ENCODE measurements at places on chromosomes 13 and 19.

DNA sequence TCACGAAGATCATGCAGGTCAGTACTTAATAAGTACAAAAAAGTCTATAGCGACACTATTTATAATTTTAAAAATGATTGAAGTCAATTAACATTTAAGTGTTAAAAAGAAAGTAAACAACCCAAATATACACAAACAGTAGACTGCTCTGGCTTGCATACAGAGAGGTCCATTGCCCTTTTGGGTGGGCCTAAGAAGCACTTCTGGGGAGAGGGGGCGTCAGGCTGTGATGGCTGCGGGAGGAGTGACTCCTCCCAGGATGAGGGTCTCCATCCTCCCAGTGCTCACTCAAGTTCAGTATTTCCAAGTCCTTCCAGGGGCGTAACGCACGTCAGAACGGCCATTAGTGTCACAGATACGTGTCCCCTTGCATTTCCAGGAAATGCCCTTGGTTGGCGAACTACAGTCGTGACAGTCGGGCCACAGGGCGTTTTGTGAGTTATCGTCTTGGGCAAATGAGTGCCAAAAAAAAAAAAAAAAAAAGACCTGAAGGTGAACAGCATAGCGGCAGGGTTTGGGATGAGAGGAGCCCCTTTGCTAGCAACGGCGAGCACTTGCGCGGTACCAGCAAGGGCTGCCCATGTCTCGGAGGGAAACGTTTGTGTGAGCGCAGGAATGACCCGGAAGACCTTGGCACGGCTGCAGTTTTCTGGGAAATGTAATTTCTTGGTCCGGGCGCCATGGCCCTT, at the start of gene SCGB2B2:
Gene SCGB2B2, minus strand, starts transcription at position 463 of the 689 bp plus-strand sequence. CDS start 82,596 bp downstream, outside the sequence.
- peak; percentile 82 for DNase-seq

- no peak for DNase-seq
Measured at GRCh38 chr13:56670563-56670962, 470.2 kb upstream of the PRR20A start.

DNA sequence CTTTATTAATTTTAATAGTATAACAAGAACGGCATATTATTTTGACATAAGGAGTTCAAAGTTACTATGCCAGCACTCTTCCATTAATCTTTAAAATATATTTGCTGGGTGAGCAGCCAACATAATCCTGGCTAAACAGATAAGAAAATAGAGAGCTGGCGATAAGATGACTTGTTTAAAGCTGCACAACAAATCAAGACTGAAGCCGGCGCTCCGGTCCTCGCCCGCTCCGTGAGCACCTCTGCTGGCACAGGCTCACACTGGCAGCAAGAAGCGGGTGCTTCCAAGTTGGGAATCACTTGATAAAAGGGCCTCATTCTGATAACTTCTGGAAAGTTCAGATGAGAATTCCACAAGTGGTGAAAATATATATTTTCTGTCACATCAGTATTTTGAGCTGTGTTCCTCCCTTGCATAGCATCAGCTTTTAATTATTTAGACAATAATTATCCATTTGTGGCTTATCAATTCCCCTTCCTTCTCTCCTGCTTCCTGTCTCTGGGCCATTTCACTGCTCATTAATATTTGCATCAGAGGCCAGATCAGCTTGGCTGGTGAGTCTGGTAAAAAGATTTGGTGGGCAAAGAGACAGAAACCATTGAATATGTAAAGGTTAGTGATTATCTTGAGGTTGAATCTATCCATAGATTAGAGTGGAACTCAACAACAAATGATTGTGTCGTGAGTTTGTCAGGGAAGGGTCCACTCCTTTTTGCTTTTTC, 205.3 kb downstream of the MZT1 start:
- no peak for DNase-seq

DNA sequence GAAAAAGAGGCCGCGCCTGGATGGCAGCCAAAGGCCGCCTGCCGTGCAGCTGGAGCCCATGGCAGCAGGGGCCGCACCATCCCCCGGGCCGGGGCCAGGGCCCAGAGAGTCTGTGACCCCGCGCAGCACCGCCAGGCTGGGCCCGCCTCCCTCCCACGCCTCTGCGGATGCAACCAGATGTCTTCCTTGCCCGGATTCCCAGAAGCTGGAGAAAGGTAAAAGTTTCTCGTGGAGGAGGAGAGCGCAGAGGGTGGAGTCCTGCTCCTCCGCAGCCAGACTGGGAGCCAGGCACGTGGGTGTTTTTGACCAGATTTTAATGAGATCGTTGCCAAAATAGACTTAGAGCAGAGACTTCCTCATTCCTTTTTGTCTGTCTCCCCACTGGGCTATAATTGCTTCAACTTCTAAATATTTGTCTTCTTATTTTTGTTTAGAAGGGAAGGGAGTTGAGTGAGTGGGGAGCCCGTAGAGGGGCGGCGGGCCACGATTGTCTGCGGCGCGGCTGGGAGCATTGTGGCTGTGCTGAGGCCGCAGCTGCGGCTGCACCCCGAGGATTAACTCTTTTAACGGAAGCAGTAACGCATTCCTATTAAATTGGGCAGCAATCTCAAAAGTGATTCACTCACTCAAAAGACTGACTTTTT, 22.8 kb upstream of the NDUFS7 start:
- DNase-seq: no peak

- peak; percentile 74 for DNase-seq
Measured at GRCh38 chr19:1057176-1057855, 9.7 kb upstream of the ARHGAP45 start.

DNA sequence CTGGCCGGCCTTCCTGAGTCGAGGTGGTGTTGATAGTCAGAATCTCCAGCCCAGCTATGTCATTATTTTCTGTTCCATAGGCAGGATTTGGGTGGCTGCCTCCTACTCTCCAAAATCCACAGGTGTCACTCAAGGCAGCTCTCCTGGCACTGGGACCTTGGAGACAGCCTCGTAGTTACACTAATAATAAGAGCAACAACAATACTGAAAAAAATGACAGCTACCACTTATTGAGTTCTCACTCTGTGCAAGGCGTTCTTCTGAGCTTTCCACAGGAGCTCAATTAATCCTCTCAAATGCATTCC, 12.2 kb upstream of the KLK12 start:
- DNase-seq: no peak

GRCh38 chr19:2887391-2887914, 13.3 kb upstream of the ZNF57 start:
- DNase-seq: no peak

GRCh38 chr13:48851707-48852106, 124.0 kb upstream of the FNDC3A start:
- DNase-seq: no peak

DNA sequence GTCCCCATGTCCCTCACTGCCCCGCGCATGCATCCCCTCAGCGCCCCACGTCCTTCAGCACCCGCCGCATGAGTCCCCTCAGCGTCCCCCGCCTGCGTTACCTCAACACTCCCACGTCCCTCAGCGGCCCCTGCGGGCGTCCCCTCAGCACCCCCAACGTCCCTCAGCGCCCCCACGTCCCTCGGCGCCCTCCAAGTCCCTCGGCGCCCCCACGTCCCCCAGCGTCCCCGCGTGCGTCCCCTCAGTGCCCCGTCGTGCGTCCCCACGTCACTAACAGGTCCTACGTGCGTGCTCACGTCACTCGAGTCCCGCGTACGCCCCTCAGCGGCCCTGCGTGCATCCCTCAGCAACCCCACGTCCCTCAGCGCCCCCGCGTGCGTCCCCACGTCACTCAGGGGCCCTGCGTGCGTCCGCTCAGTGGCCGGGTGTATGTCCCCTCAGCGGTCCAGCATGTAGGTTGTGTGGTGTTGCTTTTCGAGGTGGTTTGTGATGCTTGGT, 19.5 kb upstream of the GAS6 start:
- DNase-seq: no peak

DNA sequence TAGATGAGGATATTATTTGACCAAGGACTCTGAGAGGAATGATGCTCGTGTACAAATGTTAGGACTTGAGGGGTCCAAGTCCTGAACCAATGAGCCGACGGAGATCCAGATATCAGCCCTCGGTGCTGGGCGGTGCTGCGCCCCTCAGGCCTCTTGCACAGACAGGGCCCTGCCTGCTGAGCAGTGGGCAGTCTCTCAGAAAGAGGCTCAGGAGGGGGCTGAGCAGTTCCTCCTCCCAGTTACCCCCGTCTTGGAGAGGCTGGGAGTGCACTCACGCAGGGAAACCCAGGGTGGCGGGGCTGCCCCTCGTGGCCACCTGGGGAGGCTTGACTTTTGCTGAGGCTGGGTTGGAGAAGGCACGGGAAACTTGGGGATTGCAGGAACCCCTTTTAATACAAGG, 18.4 kb downstream of the TEX29 start:
- no peak for DNase-seq

DNA sequence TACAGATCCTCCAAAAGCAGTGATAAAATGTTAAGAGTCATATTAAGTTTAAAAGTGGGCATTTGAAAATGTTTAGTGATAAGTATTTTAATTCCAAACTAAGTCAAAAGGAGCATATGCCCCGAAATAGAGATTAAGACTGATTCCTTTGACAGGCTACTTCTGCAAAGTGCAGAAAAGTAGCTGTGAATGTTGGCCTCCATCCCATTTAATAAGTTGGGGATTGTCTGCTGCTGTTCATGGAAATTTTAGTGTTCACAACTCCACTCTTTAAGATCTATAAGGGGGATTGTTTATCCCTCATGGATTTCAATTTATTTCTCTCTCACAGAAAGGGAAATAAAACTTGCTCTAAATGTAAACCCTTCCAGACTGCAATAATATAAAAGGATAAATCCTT, 278.3 kb downstream of the KCTD12 start:
- DNase-seq: no peak

DNA sequence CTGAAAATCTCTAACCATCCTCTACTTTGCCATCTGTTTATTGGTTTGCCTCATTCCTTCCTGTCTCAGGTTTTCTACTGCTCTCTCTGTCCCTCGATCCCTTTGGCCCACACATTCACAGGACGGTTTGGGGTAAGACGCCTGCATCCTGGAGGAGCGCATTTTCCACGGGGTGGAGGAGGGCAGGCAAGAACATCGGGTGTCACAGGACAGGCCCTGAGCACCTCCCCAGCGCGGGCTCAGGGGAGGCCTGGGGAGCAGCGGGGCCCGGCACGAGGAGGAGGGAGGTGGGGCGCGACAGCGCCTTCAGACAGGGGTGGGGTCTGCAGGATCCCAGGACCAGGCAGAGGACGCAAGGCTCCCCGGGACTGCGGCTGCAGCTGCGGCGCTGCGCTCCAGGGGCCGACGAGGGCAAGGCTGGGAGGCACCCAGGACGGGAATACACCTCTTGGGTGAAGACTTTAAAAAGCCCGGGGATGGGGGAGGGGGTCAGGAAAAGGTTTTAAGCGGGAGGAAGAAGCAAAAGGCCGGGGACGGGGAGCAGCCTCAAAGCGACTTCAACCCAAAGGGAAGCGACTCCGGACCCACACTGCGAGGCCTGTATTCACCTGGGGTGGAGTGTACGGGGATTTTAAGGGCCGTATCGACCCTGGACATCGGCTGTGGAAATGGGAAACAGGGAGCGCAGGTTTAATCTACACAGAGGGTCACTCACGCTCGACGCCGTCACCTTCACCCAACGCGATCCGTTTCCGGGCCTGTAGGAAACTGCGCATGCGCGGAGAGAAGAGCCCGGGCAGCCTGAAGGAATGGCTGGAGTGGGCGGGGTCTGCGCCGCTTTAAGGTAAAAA, at the start of gene ZNF415:
Gene ZNF415, minus strand, starts transcription at position 770 of the 851 bp plus-strand sequence. CDS start 10,234 bp downstream, outside the sequence.
- peak; percentile 61 for DNase-seq
